ENCODE measurements at places on chromosomes 12 and 14. TPM values are rescaled to one million over a fixed set of nuclear protein-coding genes. Genes with fewer than 3 reads are reported as not detected.

DNA sequence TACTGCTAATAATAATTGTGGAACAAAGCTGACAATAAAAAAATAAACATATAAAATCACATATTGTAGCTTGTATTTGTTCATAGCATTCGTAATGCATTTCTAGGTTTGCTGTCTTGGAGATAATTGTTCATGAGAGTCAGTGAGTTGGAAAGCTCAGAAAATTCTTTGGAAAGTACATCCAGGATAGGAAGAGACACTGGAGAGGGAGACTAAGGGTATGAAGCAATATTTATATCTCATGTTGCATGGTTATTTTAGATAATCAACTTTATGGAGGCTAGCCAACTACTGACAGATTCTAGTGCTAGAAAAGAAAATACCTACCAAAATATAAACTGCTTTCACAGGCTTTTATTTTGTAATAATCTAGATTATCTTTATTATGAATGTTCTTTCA, 1095.2 kb downstream of the FSCB start:
- DNase-seq: no peak

GRCh38 chr12:1348606-1349005, 245.8 kb downstream of the FBXL14 start:
- DNase-seq: no peak

DNA sequence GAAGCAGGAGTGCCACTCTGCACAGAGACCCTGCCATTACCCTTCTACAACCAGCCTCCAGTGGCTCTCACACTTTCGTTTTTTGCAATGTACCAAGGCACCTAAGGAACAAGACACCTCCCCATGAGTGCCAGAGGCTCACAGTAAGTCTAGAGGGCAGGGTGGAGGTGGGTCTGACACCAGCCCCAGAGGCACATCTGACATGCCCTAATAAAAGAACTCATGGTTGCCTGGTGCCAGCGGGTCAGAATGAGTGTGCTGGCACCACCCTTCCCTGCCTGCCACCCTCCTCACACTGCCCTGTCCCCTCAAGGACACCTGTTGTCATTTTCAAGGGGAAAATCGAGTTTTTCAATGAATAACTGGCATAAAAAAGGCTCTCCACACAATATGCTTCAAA, 161.2 kb downstream of the FOXN3 start:
- no peak for DNase-seq

GRCh38 chr12:124294780-124295341, at the start of gene RFLNA:
Gene RFLNA (plus strand): TSS chr12:124295093. CDS start chr12:124295430, 337 bp downstream.
- no peak for DNase-seq

GRCh38 chr14:68172627-68173026, 353.0 kb downstream of the RAD51B start:
- no peak for DNase-seq

- DNase-seq: no peak
Measured at GRCh38 chr14:45786266-45786665, 533.3 kb upstream of the MIS18BP1 start.

- DNase-seq: no peak
Measured at GRCh38 chr14:52380294-52380693, 66.2 kb downstream of the PTGER2 start.

The CRIP1 gene
- 334 TPM for total RNA-seq

GRCh38 chr12:6207259-6207925, 7.2 kb downstream of the CD9 start:
- no peak for DNase-seq

GRCh38 chr14:91867316-91867988, at the start of gene TC2N:
Gene TC2N (minus strand): TSS chr14:91867536. CDS start chr14:91813769, 53,767 bp downstream.
- peak; percentile 83 for DNase-seq

DNA sequence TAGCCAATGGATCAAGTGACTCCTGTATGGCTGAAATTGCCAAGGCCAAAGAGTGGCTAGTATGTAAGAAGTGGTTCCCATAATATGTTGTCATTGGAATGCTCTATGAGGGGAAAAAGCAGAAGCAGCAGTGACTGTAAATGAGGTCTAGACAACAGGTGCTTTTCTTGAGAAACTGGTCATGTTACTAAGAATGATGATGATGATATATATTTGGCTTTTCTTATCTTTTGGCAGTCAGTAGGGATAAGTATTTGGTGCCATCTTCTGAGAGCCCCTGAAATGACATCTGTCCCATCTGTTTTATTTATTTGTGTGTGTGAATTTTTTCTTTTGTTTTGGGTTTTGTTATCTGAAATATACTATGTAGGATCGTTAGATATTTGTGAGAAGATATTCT, 141.7 kb downstream of the SYT1 start:
- no peak for DNase-seq

- DNase-seq: no peak
Measured at GRCh38 chr12:124629789-124630480, 62.5 kb upstream of the NCOR2 start.

The DIP2B gene
- total RNA-seq: 17.2 TPM

GRCh38 chr14:64272019-64272418, 22.2 kb downstream of the ESR2 start:
- DNase-seq: no peak

DNA sequence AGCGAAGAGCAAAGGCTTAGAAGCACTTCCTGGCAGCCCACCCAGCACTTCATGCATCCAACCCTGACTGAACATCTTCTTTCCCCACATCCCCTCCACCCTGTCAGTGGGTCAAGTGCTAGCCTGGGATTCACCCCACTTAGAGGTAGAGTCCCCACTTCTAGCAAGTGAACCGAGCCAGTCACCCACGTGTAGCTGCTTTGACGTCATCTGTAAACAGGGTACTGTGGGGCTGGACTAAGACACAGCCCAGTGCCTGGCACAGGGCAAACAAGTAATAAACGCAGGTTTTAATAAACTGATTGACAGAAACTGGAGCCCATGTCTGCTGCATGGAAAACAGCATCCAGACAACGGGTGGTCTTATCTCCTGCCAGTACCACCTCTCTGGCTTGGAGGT, 61.7 kb downstream of the ITPK1 start:
- no peak for DNase-seq

DNA sequence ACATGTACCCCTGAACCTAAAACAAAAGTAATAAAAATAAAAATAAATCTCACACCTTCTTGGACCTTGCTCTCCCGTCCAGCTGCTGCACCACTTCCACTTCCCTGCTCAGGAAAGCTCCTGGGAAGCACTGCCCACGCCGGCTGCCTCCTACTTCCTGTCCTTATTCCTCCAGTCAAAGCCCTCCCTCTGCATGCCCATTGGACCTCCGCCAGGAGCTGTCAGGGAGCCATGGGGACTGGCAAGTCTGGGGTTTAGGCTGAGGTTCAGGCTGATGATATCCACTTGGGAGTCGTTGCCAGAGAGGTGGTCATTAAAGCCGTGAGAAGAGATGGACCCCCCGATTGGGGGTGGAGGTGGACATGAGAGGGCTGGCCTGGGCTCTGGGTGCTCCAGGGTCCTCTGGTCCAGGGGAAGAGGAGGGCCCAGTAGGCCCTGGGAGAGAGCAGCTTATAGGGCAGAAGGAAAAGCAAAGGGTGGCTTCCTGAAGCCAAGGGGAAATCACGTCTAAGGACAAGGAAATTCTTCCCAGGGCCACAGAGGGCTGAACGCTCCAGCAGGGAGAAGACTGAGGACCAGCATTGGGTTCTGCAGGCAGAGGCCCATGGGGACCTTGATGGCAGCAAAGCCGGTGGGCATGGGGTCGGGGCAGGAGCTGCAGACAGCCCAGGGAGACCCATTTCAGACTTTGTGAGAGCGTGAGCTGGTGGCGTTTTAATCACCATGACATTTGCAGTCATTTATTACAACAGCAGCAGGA, 78.7 kb downstream of the FZD10 start:
- DNase-seq: no peak

- no peak for DNase-seq
Measured at GRCh38 chr14:103260629-103261124, 73.4 kb upstream of the EIF5 start.

DNA sequence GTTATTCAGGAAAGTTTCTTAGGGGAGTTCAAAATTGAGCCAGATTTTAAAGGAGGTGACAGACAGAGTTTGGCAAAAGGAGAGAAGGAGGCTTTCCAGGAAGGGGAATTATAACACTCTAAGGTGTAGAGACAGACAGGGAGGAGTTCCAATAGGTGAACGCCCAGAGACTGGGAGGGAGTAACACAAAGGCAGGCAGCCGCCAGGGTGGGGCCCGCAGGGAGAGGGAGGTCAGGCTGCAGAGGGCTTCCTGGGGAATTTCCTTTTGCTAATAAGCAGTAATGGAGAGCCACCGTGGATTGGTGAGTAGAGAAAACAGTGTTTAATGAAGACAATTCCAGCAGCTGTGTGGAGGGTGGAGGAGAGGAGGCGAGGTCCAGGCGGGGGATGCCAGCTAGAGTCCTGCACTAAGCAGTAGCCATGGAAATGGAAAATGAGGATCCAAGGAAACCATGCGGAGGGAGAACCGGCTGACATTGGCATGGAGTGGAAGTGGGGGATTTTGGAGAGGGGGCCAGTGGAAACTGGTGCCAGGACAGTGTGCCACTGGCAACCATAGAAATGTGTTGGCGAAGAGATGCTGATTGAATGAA, 22.2 kb downstream of the GRIN2B start:
- no peak for DNase-seq

- no peak for DNase-seq
Measured at GRCh38 chr12:102406033-102406584, 74.3 kb downstream of the IGF1 start.

GRCh38 chr12:10121278-10121677, 8.7 kb downstream of the CLEC7A start:
- DNase-seq: no peak

The KCNC2 gene
- total RNA-seq: not detected

DNA sequence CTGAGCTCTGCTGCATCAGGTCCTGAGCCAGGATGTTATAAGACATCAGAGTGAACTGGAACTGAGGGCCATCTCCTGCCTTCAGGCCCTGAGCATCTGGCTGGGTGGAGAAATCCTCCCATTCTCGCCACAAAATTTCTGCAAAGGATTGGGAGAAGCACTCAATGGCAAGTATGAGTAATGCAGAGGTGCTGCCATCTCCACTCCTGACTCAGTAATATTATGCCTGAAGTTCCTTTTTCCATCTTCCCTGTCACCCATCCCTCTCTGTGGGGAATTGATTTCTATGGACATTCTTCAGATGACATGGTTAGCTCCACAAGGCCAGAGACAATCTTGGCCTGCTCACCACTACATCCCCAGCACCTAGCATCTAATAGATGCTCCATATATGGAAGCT, 4.7 kb downstream of the ANGEL1 start:
- no peak for DNase-seq

The CAPS2 gene
- 9.6 TPM for total RNA-seq

The TPPP2 gene
- total RNA-seq: not detected

DNA sequence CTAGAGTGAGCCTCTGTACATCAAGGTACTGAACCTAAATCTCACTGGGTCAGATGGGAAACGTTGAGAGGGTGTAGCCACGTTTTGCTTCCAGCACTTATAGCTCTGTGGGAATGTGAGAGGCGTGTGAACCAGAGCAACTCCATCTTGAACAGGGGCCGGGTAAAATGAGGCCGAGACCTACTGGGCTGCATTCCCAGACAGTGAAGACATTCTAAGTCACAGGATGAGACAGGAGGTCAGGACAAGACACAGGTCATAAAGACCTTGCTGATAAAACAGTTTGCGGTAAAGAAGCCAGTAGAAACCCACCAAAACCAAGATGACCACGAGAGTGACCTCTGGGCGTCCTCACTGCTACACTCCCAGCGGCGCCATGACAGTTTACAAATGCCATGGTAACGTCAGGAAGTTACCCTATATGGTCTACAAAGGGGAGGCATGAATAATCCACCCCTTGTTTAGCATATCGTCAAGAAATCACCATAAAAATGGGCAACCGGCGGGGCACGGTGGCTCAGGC, 63.4 kb upstream of the NCOR2 start:
- no peak for DNase-seq

Data from natural killer cell (primary cell).